ENCODE measurements at places on chromosomes 6 and 20.
A peak's percentile ranks its signal among the peaks of the same experiment; 100 is the strongest.

- DNase-seq, result no peak
Measured at GRCh38 chr6:170111816-170112582, 178.9 kb downstream of the DLL1 start.

- DNase-seq, result no peak
Measured at GRCh38 chr6:158672726-158673125, 22.9 kb downstream of the SYTL3 start.

- DNase-seq, result no peak
Measured at GRCh38 chr6:16483315-16483875, 245.0 kb downstream of the GMPR start.

GRCh38 chr20:6707321-6707831, 60.1 kb upstream of the BMP2 start:
- no peak for DNase-seq

DNA sequence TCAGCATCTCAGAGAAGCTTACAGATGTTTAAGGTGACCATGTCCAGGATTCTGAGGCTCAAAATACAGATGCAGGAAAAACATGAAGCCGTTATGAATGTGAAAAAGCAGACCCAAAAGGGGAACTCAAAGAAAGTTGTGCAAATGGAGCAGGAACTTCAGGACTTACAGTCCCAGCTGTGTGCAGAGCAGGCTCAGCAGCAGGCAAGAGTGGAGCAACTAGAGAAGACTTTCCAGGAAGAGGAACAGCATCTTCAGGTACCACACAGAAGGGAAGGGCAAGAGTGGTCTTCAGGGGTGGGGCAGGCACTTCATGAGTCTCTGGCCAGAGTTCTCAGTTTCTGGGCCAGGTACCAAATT, 15.2 kb downstream of the RNF8 start:
- DNase-seq, result no peak

DNA sequence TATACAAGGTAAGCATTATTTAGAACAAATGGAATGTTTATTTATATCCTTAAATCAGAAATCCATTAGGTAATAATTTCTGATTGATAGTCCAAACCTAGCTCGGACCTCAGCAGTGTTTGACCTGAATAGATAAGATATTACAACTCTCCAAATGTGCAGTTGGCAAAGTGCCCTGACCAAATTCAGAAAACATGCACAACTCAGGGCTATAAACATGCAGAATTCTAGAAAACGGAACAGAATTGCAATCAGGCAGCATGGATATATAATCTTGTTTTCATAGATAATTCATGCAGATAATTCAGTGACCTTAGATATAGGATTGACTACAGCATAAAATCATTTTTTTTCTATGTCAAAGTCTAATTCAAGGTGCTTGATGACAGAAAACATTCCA, 626.6 kb upstream of the CITED2 start:
- DNase-seq, result no peak

DNA sequence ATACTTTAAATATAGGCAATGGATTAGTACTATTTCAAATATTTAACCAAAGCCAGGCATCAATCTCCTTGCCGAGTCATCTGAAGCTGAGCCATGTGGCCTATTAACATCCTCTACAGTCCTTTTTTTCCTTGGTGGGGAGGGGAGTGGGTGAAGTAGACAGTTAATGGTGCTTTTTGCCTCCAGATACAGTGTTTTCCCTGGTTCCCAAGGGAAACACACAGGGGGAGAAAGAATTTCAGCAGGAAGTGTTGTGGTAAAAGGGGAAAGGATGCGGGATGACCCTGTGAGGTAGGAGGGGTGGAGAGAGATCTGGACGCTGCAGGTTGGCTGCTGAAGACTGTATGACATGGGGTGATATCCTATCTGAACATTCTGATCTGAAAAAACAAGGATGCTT, 9.6 kb downstream of the CLDN20 start:
- no peak for DNase-seq

GRCh38 chr6:135506270-135506997, 8.9 kb upstream of the AHI1 start:
- peak; percentile 19 for DNase-seq

- no peak for DNase-seq
Measured at GRCh38 chr20:58892932-58893224, 40.4 kb downstream of the GNAS start.

DNA sequence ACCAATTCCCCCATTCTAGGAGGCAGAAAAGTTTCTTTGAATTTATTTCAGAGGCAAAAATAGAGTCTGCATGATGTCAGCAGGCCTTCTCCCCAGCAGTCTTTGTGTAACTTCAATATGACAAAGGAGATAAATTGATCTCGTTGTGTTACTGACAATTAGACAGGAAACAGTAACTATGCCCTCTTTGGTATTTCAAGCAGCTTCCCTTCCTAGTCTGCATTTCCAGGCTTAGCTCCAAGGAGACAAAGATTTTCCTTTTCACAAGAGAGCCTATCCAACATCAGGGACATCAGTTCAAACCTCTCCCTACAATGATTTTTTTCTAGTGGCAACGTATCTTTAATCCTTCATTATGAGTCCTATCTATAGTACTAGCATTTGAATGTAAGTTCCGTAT, 245.9 kb upstream of the HSF2 start:
- no peak for DNase-seq

- peak; percentile 70 for DNase-seq
Measured at GRCh38 chr6:79335133-79335674, 100.7 kb upstream of the HMGN3 start.

DNA sequence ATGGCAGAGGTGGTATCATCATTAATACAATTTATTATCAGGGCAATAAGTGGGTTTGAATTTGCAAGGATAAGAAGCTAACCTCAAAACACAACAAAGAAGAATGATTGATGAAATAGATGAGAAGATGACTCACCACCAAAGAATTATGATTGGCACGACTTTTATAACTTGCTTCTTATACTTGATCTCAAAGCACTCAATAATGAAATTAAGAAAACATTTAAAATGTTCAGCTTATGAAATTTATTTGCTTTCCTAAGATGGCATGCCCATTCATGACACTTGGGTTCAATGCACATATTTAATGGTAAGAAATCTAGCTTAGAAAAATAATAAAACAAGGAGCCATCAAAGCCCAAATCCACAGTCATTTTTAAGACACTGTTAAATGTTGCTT, 477.5 kb downstream of the GJA1 start:
- no peak for DNase-seq

GRCh38 chr6:135227349-135227748, 46.2 kb downstream of the MYB start:
- no peak for DNase-seq

DNA sequence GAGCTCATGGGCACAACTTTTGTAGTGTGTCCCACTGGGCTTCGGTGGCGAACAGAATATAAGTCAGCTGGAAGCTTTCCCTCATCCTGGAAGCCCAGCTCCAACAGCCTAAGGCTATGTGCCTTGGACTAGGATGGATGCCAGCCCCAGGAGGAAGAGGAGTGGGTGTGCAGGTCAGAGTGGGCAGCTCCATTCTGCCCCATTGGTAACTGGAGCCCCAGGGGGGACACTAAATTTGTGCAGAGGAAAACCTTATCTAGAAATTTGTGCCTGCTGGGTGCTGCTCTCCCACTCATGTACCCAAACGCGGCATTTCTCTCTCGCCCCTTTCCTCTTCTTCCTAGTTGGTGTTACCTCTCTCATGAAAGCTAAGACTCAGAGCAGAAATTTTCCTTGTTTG, 253.9 kb upstream of the MAN1A1 start:
- DNase-seq, result no peak

DNA sequence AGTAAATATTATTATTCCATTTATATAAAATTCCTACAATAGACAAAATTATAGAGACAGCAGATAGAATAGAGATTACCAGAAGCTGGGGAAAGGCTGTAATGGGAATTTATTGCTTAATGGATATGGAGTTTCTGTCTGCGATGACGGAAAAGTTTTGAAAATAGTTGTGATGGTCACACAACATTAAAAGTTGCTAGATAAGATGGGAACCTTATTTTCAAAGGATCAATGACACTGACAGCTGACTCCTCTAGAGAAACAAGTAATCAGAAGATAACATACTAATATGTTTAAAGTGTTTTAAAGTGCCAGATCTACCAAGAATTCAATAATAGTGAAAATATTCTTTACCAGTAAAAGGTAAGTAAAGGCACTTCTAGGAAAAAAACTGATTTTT, 236.3 kb downstream of the HIVEP2 start:
- no peak for DNase-seq

DNA sequence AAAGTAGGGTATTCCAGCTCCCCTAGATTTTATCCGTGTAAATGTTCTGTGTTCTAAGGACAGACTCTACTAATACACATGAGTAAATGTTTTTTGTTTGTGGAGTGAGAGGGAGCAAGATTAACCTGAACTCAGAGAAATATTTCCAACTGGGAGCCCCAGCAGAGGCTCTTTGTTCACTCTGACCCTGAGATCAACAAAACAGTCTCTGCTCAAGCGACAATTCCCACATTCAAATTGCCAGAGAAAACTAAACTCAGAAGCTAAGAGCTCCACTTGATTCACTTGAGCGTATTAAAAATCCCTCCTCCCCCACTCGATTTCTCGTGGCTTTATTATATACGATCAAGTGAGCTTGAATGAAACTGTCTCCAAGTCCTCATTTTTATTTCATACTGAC, 413.9 kb upstream of the JARID2 start:
- DNase-seq, result no peak

GRCh38 chr20:51388756-51389542, 153.6 kb downstream of the NFATC2 start:
- no peak for DNase-seq

DNA sequence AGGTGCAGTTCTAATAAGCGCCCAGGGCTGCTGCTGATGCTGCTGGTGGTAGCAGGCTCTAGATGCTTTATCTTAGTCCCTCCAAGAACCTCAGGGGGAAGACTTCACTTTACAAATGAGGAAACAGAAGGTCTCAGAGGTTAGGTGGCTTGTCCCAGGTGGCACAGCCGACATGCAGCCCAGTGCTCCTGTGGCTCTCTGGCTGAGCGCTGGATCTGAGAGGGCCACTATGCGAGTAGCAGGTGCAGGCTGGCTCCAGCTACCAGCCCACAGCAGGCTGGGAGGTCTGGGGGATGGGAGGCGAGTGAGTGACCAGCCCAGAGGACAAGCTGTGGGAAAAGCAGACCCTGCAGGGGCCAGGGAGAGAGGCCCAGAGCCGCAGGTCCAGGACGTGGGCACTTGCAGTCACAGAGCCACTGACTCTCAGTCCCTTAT, 90.9 kb downstream of the PRND start:
- no peak for DNase-seq

- no peak for DNase-seq
Measured at GRCh38 chr6:101666256-101666655, 272.7 kb downstream of the GRIK2 start.

GRCh38 chr6:4905826-4906225, 98.0 kb downstream of the RPP40 start:
- no peak for DNase-seq

DNA sequence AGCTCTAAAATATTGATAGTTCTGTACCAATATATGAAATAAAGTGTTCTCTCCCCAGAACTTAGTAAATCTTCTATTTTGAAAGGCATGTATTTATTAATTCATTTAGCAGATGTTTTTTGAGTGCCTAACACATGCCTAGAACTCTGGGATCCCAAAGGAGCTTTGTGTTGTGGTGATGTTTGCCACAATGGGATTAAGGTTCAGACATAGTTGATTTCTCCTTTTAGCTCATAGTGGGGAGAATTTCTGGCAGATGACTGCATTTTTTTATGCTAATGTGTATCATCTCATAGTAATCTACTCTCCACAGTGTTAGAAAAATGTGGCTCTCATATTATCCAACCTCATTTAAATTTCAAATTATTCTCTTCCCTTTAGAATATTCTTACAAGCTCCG, 21.7 kb downstream of the MYB start:
- no peak for DNase-seq

DNA sequence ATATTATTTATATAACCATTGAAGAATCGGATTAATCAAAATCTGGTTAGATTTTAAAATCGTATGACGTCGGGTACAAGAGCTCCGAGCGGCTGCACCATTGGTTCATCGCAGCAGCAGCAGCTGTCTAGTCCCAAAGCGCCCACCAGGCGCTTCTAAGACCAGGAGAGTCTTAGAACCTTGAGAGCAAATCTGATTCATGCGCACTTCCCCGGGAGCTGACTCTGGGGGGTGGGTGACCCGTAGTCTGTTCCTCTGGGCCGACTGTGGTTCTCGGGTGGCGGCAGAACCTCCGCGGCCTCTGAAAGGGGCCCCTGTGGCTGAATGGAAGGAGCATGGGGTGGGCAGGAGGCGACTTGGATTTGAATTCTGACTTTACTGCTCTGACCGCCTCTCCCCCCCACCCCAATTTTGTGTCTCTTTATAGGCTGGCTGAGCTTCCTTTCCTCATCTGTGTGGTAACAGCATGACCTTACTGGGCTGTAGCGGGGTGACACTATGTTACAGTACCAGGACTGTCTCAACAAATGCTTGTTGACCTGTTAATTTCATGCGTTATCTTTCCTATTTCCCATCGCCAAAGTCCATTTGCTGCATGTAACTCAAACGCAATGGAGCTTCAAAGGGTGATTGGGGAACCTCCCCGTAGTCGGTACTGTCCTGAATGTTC, 119.7 kb downstream of the RTN4IP1 start:
- no peak for DNase-seq

DNA sequence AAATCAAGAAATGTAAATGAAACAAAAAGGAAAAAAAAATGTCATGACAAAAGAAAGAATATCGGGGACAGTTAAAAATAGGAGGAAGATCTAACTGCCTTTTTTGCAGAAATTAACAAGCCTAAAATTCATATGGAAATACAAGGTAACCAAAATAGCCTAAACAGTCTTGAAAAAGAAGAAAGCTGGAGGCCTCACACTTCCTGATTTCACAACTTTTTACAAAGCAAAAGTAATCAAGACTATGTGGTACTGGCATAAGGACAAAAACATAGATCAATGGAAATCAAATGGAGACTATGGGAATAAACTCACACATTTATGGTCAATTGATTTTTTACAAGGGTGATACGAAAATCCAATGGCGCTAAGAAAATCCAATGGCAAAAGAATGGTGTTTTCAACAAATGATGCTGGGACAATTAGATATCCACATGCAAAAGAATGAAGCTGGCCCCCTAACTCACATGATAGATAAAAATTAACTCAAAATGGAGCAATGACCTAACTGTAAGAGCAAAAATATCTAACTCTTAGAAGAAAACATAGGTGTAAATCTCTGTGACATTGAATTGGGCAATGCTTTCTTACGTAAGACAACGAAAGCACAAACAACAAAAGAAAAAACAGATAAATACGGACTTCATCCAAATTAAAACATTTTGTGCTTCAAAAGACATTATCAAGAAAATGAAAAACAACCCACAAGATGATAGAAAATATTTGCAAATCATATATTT, 24.5 kb downstream of the MAP3K5 start:
- no peak for DNase-seq

- DNase-seq, result no peak
Measured at GRCh38 chr20:39916236-39916765, 772.7 kb downstream of the MAFB start.

DNA sequence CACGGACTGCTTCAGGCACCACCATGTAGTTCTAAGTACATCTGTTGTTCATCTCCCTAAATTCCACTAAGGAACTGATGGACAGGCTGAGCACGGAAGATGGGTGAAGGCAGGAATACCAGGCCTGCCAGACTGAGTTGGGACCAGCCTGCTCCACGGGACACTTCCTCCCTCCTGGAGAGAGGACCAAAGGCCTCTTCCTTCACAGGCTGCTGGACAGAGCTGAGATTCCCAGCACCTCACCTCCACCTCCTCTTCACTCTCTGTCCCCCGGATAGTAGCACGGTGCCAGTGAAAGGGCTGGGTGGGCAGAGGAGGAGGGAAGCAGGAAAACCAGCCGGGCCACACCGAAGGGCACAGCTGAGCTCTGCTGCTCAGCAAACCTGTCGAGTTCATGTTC, 22.9 kb upstream of the TCFL5 start:
- no peak for DNase-seq

Measured in GM06990 (cell line).